Left renal cortex interstitium (tissue), 4 donors: ENCODE measurements at places on chromosomes 4 and X. TPM values are rescaled to one million over a fixed set of nuclear protein-coding genes. Genes with fewer than 3 reads are reported as not detected.

GRCh38 chr4:26343038-26343398 lies 22.2 kb downstream of the RBPJ start:
- no peak for DNase-seq

GRCh38 chrX:9466124-9466495 lies 1.3 kb downstream of the TBL1X start:
- no peak for DNase-seq

DNA sequence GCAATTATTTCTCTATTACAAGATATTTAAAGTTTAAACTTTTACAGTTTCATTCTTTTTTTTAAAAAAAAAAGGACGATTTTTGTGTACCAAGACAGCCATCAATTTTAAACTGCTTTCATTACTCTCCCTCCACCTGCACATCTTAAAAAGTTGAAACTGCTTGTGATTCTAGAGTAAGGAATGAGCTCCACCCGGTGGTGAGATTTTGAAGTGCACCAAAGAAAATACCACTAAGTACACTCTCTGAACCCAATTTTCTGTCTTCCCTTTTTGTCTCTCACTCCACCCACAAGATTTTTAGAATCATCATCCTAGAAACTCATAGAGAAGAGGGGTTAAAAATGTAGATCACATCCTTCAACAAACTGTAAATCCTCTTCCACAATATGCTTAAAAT lies 91.3 kb upstream of the WDR44 start:
- no peak for DNase-seq

GRCh38 chr4:165208221-165208652 lies 876 bp downstream of the KLHL2 start:
- DNase-seq = no peak

DNA sequence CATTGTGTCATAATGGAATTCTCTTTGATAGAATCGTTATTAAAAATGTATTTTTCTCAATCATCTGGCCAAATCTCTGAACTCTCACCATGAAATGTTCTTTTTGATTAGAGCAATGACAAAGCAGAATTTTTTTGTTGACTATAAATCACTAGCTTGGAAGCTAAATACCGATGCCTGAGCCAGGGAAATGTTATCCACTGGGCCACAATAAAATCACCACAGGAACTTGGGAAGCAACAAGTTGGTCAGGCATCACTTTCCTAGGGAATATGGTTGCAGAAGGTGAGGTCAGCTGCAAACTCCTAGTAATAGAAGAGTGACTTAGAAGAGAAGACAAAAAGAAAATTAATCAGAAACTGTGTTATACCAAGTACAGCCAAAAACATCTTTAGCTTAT lies 60.6 kb upstream of the CFAP47 start:
- no peak for DNase-seq

RHOXF2B gene
- polyA plus RNA-seq = 0.14 TPM

- no peak for DNase-seq
Measured at GRCh38 chrX:54085666-54086065, 41.4 kb upstream of the PHF8 start.

ARHGAP4 gene
- 19.0 TPM for polyA plus RNA-seq

- DNase-seq = no peak
Measured at GRCh38 chrX:118521435-118521834, 25.8 kb downstream of the DOCK11 start.

WDR1 gene
- 197 TPM for polyA plus RNA-seq

DNA sequence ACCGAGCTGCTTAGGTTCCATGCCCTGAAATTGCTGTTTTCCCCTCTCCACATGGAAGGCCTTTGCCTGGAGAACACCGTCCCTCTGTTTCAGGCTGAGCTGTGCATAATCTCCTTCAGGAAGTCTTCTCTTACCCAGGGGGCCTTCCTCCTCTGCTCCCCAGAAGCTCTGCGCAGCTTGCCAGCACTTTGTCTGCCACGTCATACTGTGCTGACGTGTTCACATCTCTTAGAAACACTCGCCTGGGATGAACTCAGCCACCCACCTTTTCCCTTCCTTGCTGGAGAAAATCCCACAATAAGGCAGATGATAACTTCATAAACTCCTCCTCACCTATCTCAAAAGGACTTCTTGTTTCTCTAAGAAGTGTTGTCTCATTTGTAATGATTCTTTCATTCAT lies 110.7 kb downstream of the ARHGAP10 start:
- no peak for DNase-seq

- no peak for DNase-seq
Measured at GRCh38 chrX:132226169-132226568, 6.9 kb upstream of the RAP2C start.

- no peak for DNase-seq
Measured at GRCh38 chrX:129496625-129497024, 26.7 kb downstream of the SMARCA1 start.

- DNase-seq = no peak
Measured at GRCh38 chrX:2536141-2536540, 35.4 kb upstream of the DHRSX start.

FRMD7 gene
- polyA plus RNA-seq = 1.6 TPM

- no peak for DNase-seq
Measured at GRCh38 chrX:63784346-63784901, 590 bp downstream of the ARHGEF9 start.

GAGE12H gene
- polyA plus RNA-seq = not detected

DNA sequence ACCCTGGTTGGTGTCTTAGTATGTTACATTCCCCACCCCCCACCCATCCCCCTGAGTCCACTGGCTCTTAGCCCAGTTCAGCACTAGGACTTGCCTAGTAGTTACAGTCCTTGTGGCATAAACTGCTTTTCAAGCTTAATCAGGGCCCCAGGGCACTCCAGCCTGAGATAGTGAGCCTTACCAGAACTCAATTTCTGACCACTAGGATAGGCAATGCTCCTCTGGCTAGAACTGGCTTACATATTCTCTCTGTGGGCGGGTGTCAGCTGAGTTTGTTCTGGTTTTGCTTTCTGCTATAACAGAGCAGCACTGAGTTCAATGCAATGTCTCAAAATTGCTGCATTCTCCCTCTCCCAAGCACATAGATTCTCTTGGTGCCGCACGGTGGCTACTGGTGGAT lies 391.4 kb upstream of the DIPK2B start:
- no peak for DNase-seq

GRCh38 chr4:77202491-77202890 lies 45.5 kb downstream of the CCNG2 start:
- DNase-seq = no peak

DNA sequence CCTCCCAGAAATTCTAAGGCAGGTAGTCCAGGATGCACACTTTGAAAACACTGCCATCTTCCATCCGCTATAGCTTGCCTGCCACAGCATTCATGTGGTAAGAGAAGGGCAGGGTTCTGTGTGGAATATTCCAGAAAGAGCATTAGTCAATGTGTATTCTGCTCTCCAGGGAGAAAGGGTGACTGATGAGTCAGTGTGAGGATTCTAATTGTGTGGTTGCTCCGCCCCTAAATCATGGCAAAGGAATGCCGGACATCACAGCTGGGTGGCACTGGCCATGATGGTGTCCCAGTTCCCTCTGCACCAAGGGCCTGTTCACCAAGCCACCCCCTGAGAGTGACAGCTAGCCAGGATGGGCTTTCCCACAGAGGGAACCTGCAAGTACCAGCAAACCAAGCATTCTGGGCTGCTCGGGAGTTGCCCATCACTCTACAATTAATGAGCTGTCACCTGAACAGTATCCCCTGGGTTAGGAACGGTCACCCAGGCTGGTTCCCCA lies 9.5 kb downstream of the IDS start:
- DNase-seq = no peak

GRCh38 chr4:186651624-186652023 lies 72.0 kb downstream of the FAT1 start:
- no peak for DNase-seq

- DNase-seq = no peak
Measured at GRCh38 chr4:128658214-128658631, 151.3 kb upstream of the JADE1 start.

NUDT10 gene
- polyA plus RNA-seq = 10.1 TPM

GRCh38 chrX:2628751-2629315 lies 62.3 kb upstream of the CD99 start:
- no peak for DNase-seq

GRCh38 chrX:129823522-129823921 lies 20.2 kb downstream of the ZDHHC9 start:
- DNase-seq = no peak

SPANXN3 gene
- polyA plus RNA-seq = not detected

CCNB3 gene
- polyA plus RNA-seq = 1.1 TPM

TRIM2 gene
- 79.6 TPM for polyA plus RNA-seq

ENPP6 gene
- 6.5 TPM for polyA plus RNA-seq

- DNase-seq = no peak
Measured at GRCh38 chr4:185227713-185228278, 18.4 kb downstream of the SNX25 start.

GLRB gene
- 13.2 TPM for polyA plus RNA-seq

GRCh38 chr4:8021796-8022195 lies 82.1 kb upstream of the AFAP1 start:
- no peak for DNase-seq

CHRDL1 gene
- polyA plus RNA-seq = 10.4 TPM

- no peak for DNase-seq
Measured at GRCh38 chr4:14783011-14783877, 219.0 kb upstream of the CPEB2 start.

CAMK2D gene
- 83.0 TPM for polyA plus RNA-seq

DNA sequence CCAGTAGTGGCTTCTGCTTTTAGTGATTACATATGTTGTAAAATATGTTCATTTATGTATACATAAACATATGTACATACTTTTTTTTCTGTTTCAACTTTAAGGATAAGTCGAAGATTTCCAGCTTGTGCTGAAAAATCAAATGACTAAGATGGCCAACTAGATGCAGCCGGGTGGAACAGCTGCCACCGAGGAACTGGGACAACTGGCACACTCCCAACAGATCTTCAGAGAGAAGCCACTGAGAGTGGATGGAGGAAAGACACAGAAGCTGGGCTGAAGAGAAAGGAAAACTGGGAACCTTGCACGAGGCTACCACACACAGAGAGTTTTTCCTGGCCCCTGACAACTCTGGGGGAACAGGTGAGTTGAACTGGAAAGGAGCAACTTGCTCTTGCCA lies 207.5 kb downstream of the FAM47B start:
- DNase-seq = no peak

PABPC1L2A gene
- polyA plus RNA-seq = not detected

PNMA3 gene
- 16.9 TPM for polyA plus RNA-seq

- no peak for DNase-seq
Measured at GRCh38 chrX:23786268-23786815, 3.4 kb downstream of the SAT1 start.

- no peak for DNase-seq
Measured at GRCh38 chrX:132107291-132107690, 20.5 kb downstream of the FRMD7 start.

SCOC gene
- polyA plus RNA-seq = 164 TPM

USP9X gene
- polyA plus RNA-seq = 60.3 TPM

GRCh38 chr4:7909463-7910262 lies 30.0 kb downstream of the AFAP1 start:
- no peak for DNase-seq

- no peak for DNase-seq
Measured at GRCh38 chr4:186918466-186918865, 194.8 kb upstream of the FAT1 start.

SSX2B gene
- polyA plus RNA-seq = not detected

DNA sequence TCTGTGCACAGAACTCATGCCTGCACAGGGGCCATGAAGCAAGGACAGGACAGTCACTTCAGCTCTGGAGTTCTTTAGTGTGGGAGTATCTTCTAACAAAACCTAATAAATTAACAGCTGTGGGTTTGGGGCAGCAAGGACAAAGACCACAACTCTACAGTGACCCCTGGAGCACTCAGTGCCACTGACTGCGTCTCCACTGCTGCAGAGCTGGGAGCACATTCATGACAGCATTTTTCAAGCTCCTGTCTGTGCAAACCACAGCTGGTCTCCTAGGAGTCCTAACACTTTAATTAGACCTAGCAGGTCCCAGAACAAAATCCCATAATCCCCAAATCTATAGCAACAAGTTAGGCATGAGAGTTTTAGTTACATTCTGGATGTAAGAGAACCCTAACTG lies 76.5 kb downstream of the RTL9 start:
- DNase-seq = no peak
